Right renal cortex interstitium (tissue), 3 donors: ENCODE measurements at places on chromosomes 2 and 18.
A peak's percentile ranks its signal among the peaks of the same experiment; 100 is the strongest.

DNA sequence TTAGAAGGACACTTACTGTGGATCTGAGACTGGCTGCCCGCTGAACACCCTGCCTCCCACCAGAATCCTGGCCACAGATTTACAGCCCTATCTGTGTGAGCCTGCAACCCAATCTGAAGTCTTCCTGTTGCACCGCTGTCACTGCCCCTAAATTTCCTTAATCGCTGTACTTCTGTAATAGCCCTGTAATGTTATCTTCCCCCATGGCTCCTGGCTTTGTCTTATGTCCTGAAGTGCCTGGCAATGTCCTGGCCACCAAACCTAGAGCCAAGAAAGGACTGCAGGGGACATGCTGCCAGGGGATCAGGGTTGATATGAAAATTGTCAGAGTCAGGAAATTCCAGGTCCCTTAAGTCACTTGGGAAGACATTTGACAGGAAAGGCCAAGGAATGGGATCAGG lies 52.7 kb downstream of the FHOD3 start:
- no peak for DNase-seq

- no peak for DNase-seq
Measured at GRCh38 chr18:80200171-80200931, 47.0 kb downstream of the PARD6G start.

DNA sequence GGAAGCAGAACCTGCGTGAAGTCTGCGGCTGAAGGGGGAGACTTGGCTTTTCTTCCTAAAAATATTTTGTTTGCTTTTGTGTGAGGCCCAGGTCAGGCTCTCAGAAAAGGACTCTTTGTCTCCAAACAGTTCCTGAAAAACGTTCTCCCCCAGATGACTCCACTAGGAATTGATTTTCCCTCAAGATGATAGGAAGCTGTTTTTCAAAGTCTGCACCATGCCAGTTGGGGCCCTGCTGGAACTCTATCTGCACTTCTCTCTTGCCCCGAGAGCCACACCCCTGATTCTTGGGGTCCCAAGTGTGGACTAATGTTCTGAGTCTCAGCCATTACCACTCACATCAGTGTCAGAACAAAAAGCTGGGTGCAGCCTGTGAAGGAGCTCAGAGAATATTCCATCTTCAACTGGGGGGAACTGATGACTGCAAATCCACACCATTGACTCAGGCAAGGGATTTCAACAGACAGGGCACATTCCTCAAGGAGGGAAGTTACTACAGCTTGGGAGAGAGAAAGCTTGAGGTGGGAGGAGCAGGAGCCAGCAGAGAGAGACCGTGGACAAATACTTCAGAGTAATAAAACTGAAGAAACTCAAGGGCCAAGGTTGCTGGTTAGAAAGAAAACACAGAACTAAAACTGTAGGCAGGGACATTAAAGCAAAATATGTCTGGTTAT lies 768.3 kb downstream of the RNF144A start:
- no peak for DNase-seq

GRCh38 chr18:62060820-62061219 lies 126.0 kb downstream of the PIGN start:
- peak; percentile 35 for DNase-seq

GRCh38 chr2:30224151-30224550 lies 7.2 kb upstream of the LBH start:
- no peak for DNase-seq

- no peak for DNase-seq
Measured at GRCh38 chr2:74096052-74096451, 51.7 kb downstream of the BOLA3 start.

- no peak for DNase-seq
Measured at GRCh38 chr2:178280244-178280852, 86.0 kb downstream of the OSBPL6 start.

- DNase-seq = no peak
Measured at GRCh38 chr2:241615041-241615440, 21.9 kb downstream of the THAP4 start.

DNA sequence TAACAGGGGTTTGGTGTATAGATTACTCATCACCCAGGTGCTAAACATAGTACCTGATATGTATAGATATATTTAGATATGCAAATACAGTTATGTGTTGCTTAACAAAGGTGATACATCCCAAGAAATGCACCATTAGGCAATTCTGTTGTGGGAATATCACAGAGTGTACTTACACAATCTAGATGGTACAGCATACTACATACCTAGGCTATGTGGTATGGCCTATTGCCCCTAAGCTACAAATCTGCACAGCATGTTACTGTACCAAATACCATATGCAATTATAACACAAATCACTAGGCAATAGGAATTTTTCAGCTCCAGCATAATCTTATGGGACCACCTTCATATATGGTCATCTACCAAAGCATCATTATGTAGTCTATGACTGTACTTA lies 43.5 kb upstream of the NPAS2 start:
- DNase-seq = no peak

DNA sequence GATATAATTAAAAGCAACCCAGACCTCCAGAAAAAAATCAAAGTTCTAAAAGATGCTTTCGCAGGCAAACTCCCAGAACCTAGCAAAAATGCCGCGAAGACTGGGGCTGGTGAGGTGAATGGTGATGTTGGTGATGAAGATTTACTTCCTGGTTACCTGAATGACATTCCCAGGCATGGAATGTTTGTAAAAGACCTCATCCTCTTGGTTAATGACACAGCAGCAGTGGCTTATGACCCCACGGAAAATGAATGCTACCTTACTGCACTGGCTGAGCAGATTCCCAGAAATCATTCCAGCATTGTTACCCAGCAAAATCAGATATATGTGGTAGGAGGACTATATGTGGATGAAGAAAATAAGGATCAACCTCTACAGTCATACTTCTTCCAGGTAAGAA lies 994 bp downstream of the KLHL41 start:
- DNase-seq = no peak

- DNase-seq = no peak
Measured at GRCh38 chr2:11004199-11004598, 92.5 kb downstream of the KCNF1 start.

DNA sequence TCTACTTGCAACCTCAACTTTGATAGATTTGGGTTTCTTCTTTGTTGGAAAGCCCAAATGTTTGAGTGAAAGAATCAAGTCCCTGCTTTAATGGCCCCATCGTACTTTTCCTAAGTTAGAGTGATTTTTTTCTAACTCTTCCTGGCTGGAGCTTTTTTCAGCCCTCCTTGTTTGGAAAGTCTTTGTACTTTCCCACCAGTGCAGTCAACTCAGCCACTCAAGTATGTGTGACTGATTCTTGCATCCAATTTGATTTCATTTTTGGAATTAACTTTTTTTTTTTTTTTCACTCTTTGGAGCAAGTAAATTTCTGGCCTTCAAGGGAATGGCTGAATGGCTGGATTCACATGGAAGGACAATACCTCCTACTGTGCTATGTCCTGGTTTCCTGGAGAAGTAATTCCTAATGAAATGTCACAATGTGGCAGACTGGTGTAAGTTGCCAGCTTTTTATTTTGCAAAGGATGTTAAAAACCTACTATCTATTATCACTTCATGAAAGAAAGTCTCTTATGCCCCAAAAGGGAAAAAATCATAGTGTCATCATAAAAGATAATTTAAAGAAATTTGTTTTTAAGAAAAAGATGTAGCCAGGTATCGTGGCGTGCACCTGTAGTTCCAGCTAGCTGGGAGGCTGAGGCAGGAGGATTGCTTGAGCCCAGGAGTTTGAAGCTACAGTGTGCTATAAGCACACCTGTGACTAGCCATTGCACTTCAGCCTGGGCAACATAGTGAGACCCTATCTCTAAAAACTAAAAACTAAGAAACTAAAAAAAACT lies 76.0 kb upstream of the ZFP36L2 start:
- no peak for DNase-seq

- no peak for DNase-seq
Measured at GRCh38 chr2:47528874-47529273, 125.9 kb downstream of the MSH2 start.

DNA sequence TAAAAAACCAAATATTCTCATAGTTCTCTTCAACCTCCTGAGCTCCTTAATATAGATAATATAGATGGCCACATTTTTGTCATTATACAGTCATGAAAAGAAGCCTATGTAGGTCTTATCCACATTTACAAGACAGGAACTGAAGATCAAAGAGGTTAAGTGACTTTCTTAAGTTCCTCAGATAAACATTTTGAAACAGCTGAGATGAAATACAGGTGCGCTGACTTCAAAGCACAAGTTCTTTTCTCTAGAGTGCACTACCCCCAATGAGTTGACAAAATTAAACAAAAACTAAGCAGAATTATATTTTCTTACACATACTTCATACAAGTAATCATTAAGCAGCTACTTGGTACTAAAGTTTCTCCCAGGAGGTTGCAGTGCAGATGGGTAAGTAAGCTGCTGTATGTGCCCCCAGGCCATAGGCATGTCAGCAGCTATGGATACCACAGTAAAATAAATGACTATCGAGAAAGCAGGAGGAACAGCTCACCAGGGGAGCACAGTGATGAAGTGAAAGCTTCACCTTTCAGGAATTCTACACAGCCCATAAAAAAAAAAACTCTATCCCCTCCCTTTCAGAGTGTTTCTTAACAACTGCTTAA lies 199.8 kb downstream of the DPP10 start:
- no peak for DNase-seq

- DNase-seq = no peak
Measured at GRCh38 chr2:165820296-165820695, 26.2 kb upstream of the GALNT3 start.

DNA sequence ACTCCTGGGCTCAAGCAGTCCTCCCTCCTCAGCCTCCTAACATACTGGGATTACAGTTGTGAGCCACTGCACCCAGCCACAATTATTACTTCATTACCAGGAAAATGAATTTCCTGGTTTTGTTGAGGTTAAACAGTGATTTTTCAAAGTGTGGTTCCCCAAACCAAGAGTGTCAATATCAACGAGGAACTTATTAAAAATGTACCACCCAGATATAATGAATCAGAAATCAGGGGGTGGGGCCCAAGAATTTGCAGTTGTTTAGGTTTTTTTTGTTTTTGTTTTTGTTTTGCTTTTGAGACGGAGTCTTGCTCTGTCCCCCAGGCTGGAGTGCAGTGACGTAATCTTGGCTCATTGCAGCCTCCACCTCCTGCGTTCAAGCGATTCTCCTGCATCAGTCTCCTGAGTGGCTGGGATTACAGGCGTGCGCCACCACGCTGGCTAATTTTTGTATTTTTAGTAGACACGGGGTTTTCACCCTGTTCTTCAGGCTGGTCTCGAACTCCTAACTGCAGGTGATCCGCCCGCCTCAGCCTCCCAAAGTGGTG lies 94.1 kb downstream of the WDSUB1 start:
- DNase-seq = no peak

- DNase-seq = no peak
Measured at GRCh38 chr2:74186038-74186437, 7.4 kb upstream of the MOB1A start.

DNA sequence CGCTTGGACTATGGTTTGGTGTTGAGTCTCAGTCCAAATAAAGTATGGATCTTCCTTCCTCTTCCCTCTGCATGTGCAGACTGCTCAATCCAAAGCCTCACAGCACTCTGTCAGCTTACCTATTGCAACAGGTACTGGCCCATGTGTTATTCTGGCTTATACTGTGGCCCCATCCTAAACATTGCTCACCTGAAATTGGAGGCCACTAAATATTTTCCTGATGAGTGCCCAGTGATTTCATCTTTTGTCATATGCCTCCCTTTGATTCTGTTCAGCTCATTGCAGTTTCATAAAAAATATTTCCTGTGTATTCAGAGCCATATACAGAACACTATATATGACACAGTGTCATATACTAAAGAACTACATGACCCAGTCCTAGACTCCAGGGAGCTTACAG lies 86.3 kb upstream of the FAM136A start:
- DNase-seq = no peak

GRCh38 chr2:224517963-224518362 lies 67.2 kb downstream of the CUL3 start:
- DNase-seq = no peak

- DNase-seq = no peak
Measured at GRCh38 chr2:134408386-134408785, 154.5 kb downstream of the MGAT5 start.

GRCh38 chr2:20539133-20539719 lies 92.4 kb downstream of the RHOB start:
- DNase-seq = no peak

DNA sequence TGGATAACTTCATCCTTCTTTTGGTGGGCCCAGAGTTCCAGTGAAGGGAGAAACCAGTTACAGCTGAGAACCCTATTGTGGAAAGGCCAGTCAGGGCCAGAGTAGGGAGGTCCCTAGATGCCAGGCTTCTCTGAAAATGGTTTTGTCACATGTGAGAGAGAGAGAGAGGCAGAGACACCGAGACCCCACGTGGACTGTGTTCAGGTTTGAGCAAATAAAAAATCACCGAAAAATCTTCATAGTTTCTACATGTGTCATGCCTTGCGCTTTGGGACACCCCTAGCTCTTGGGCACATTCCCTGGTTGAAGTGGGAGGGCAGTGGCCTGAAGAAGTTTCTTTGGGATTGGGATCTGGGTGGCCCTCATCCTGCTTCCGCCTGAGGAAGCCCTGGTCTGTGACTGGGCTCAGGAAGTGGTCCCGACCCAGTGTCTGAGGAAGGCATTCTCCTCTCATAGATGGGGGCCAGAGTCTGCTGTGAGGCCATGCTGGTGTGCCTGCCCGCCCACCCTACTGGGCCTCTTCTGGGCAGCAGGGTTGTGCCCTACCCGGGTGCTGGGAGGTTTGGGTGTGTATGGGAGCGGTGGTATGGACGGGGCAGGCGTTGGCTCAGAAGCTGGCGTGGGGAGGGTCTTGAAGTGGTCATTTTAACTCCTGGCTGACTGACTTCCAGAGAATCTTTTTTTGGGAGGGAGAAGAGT lies 16.1 kb downstream of the NCK2 start:
- no peak for DNase-seq

DNA sequence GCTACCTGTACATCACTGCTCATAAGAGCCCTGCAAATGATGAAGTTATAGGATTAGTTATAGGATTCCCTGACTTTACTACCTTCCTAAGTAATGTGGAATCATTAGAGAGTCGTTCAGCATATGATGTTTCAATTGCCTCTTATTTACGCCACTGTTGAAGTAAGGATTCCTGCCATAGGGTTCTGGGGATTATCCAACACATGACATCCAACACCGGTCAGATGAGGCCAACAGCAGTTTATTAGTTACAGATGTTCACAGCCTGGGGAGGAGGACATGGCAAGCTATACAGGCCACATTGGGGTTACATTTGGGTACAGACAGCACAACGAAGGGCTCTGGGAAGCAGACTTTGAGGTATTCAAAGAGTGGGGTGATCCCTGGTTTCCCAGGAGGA lies 134.1 kb upstream of the MC4R start:
- DNase-seq = no peak
